ENCODE measurements at places on chromosomes 12 and 14.

GRCh38 chr12:47789141-47789540 lies 16.1 kb downstream of the SLC48A1 start:
- DNase-seq = no peak

DNA sequence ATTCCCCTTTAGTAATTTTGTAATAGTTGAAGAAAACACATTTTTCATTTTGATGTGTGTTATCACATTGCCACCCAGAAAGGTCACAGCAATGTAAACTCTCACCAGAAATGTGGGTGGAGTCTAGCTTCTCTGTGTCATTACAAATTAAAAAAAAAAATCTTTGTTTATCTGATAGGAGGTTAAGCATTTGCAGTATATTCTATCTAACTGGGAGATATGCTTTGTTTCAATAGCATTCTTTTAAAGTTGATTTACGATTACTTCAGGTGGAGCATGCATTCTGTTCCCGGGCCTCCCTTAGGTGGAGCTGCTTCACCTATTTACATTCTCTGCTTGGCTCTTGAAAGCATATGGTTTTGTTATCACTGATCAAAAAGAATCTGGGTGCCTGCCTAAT lies 7.8 kb downstream of the ADIPOR2 start:
- DNase-seq = no peak

- no peak for DNase-seq
Measured at GRCh38 chr12:116515684-116516083, 43.5 kb upstream of the MAP1LC3B2 start.

DNA sequence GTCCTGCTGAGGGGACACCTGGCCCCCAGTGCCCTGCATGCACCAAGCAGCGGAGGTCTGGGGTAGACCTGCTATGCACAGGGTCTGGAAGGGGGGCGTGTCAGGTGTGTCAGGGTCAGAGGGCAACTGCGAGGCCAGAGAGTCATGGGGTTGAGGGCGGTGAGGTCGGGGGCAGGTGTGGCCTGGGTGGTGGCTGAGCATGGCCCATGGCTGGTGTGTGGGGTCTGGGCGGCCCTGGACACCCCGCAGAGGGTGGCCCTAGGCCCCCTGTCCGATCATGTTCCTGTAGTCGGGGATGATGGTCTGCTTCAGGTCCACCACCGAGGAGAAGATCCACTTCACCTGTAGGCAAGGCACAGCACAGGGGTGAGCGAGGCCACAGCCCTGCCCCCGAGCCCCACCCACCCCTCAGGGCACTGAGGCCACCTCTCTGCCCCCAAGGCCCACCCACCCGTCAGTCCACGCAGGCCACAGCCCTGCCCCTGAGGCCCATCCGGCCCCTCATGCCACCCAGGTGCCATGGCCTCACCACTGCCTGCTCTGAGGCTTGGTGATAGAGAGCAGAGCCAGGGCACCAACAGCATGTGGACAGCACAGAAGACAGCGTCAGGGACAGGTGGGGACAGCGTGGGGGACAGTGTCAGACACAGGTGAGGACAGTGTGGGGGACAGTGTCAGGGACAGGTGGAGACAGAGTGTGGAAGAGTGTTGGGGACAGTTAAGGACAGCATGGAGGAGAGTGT lies 211.3 kb downstream of the TMEM121 start:
- no peak for DNase-seq

All from smooth muscle cell of the brain vasculature (primary cell).